CD8-positive, alpha-beta memory T cell (primary cell): ENCODE measurements at places on chromosomes 2 and 18. TPM values are rescaled to one million over a fixed set of nuclear protein-coding genes. Genes with fewer than 3 reads are reported as not detected.

DNA sequence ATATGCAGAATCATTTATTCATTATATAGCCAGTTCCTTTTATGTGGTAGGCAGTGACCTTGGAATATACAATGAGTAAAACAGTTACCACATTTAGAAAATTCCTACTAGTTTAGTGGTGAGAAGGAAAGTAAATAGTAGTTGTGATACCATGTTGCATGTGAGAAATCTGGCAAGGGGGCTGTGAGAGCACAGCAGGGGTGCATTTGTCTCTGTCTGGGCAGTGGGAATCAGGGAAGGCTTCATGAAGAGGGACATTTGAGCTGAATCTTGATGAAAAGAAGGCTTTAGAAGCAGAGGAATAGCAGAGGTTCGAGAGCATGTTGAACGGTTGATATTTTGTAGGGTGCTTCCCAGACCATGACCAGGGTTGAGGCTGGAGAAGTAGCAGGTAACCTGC is 78.7 kb downstream of the RAB3GAP1 start:
- DNase-seq = no peak

- DNase-seq = no peak
These were observed 65.6 kb downstream of the STRADB start for GRCh38 chr2:201517094-201517493.

The INHBB gene
- not detected for total RNA-seq

DNA sequence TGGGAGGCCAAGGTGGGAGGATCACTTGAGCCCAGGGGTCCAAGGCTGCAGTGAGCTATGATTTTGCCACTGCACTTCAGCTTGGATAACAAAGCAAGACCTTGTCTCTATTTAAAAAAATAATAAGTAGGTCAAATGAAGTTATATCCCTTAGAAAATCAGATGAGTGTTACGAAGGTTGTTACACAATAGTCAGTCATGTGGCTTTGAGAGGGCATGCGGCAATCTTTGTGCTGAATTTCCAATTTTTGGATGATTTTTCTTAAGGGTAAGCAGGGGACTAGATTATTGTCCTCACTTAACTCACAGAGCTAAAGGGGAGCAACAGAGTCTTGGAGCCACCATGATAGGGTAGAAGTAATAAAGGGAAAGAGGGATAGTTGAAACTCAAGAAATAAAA is 71.8 kb downstream of the B3GNT2 start:
- no peak for DNase-seq

DNA sequence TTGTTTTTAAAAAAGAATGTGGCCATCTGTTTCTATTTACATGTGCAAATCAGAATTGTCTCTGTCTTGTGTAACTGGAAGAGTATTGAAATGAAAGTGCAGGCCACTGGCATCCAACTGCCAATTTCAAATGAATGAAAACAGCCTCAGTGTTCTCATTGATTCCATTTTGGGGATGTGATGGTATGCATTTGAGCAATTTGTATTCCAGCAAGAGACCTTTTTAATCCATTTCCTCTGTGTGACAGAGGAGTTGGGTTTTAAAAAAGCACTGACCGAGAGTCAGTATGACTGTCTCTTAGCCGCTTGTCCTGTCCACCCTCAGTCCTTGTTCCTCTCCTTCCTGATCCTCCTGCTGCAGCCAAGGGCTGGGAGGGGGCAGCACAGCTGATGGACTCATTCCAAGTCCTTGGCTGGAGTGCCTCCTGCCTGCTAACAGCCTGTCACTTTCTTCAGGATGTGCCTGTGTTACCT is 50.0 kb downstream of the ASAP2 start:
- no peak for DNase-seq

GRCh38 chr18:29849144-29849543 is 1193.4 kb downstream of the DSC3 start:
- no peak for DNase-seq

GRCh38 chr2:12918138-12918834 is 201.6 kb downstream of the TRIB2 start:
- DNase-seq = no peak

The SERPINB2 gene
- total RNA-seq = 1.7 TPM

DNA sequence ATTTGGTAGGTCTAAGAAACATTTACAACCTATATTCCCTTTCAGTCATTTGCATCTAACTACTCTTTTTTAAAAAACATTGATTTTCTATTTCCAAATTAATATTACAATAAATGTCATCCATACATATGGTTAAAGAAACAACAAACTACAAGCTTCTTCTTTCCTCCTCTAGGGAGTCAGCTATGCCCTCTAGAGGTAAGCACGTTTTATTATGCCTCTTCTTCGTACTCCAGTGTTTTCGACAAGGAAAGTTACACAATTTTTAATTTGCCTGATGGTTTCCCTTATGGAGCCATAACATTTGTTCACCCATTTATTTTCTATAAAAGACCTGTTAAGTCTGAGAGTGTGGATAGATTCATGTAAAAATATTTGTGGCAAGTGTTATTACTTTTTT is 183.4 kb upstream of the CDH7 start:
- DNase-seq = no peak

The MYO5B gene
- total RNA-seq = 0.07 TPM

The NEURL3 gene
- total RNA-seq = 0.22 TPM

- DNase-seq = no peak
These were observed 129.4 kb downstream of the DTNB start for GRCh38 chr2:25543939-25544338.

DNA sequence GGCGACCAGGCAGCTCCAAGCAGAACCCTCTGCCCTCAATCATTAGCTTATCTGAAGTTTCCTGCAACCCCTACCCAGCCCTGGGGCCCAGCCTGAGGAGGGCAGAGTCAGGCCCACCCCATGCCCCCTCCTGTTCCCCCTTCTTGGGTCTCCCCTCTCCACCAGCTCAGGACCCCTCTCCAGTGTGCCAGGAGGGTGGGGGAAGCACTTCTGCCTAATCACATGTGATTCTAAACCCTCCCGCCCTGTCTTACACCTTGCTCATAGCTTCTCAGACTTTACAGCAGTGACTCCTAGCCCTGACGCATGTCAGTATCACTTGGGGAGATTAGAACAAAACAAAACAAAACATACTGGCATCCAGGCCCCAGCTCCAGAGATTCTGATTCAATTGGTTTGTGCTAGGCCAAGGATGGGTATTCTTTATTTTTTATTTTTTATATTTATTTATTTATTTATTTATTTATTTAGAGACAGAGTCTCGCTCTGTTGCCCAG is 42.5 kb upstream of the ASAP2 start:
- no peak for DNase-seq

- no peak for DNase-seq
These were observed 604 bp downstream of the COQ10B start for GRCh38 chr2:197453914-197454398.

The CRACDL gene
- total RNA-seq = 0.27 TPM

- DNase-seq = no peak
These were observed 374.4 kb downstream of the MTX2 start for GRCh38 chr2:176643646-176644045.

The ANKRD30B gene
- total RNA-seq = not detected

DNA sequence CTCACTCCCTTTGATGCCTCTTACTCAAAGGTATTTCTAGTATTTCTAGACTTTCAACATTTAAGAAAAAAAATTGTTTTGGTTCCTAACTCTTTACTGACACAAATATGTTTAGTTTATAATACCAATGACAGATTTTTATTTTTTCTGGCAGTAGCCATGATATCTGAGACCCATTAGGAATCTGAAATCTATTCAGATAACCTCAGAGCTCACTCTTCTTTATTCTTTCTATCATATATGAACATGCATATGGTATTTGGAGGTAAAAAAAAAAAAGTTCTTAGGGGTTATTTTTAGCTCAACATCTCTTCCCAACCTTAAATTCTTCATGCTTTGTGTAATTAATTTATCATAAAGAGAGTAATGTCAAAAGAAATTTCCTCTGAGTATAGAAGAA is 465.5 kb downstream of the CDH2 start:
- DNase-seq = no peak

The NT5C1B gene
- total RNA-seq = not detected
